ENCODE measurements at places on chromosomes 16 and 17. TPM values are rescaled to one million over a fixed set of nuclear protein-coding genes. Genes with fewer than 3 reads are reported as not detected.

GRCh38 chr17:79006046-79006445 lies 3.5 kb downstream of the CANT1 start:
- DNase-seq: peak; percentile 40

DNA sequence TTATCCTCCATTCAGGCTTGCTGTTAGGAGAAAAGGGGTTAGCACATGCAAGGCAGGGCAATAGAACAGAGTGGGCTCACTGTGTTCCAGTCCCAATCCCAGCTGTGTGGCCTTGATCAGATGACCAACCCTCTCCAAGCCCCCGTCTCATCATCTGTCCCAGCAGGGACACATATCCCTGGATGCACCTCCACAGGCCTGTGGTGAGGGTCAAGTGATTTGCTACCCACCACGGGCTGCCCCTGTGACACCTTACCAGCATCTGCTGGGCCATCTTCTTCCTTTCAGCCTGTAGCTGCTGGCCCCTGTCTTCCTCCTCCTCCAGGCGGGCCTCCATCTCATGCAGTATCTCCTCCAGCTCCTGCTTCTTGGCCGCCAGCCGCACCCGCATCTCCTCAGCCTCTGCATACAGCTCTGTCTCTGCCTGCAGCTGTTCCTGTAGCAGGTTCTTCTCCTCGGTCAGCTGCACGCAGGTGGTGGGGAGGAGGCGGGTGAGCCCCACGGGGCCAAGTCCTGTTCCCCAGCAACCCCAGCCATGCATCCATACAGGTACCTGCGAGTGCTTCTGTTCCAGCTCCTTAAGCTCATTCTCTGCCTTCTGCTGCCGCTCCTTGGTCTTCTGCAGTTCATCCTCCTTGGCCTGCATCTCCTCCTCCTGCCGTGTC lies 91.3 kb downstream of the NDE1 start:
- DNase-seq: no peak

DNA sequence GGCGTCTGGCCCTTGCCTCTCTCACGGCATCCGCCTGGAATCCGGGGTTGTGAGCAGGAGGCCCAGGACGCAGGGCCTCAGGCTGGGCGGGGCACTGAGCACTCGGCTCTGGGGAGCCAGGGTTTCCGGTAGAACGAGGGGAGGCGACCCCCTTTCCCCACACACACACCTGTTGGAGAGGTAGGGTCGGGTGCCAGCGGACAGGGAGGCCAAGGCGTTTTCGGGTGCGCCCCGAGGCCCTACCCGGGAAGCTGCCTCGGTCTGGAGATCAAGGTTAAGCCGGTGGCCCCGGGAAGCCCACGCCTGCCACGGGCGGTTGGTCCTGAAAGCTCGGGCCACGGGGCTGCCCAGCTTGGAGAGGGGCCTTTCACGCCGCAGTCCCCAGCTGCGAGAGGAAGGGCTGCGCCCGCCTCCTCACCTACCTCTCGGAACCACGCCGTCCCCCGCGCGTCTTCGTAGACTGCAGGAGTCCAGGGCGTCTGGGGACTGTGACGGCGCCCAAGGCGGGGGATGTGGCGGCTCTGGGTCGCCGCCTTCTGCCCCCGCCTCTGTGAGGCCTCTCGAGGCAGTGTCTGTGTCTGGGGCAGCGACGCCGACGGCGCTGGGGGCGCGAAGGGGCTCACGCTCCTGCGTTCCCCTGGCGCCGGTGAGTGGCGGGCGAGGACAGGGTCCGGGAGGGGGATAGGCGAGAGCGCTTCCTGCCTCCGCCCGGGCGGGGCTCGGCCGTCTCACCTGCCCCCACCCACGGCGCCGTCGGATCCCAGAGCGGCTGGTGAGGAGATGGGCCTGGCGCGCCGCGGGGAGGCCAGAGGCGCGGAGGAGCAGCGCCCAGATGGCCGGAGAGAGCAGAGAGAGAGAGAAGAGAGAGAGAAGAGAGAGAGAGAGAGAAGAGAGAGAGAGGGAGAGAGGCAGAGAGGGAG lies 20.3 kb upstream of the HOXB9 start:
- DNase-seq: peak; percentile 81

- no peak for DNase-seq
Measured at GRCh38 chr16:89721546-89722391, 432 bp downstream of the ZNF276 start.

DNA sequence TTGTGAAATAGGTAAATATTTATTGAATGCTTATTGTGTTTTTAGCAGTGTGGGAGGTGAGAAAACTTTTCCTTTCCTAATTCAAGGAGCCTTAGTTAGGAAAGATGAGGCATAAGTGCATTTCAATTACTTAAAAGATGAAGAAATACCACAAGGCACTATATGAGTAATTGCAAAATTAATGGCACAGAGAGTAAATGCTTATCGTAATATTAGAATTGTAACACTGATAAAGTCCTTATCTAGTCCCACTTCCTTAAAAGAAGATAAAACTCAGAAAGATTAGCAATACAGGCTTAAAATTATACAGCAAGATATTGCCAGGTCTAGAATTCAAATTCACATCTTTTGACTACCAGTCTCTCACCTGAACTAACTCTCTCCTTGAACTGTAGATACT lies 232.6 kb upstream of the TBX2 start:
- no peak for DNase-seq

FKBP10 gene
- 291 TPM for total RNA-seq

ZNF629 gene
- total RNA-seq: 31.8 TPM

GRCh38 chr16:18834864-18835263 lies 33.5 kb upstream of the ARL6IP1 start:
- DNase-seq: no peak

DNA sequence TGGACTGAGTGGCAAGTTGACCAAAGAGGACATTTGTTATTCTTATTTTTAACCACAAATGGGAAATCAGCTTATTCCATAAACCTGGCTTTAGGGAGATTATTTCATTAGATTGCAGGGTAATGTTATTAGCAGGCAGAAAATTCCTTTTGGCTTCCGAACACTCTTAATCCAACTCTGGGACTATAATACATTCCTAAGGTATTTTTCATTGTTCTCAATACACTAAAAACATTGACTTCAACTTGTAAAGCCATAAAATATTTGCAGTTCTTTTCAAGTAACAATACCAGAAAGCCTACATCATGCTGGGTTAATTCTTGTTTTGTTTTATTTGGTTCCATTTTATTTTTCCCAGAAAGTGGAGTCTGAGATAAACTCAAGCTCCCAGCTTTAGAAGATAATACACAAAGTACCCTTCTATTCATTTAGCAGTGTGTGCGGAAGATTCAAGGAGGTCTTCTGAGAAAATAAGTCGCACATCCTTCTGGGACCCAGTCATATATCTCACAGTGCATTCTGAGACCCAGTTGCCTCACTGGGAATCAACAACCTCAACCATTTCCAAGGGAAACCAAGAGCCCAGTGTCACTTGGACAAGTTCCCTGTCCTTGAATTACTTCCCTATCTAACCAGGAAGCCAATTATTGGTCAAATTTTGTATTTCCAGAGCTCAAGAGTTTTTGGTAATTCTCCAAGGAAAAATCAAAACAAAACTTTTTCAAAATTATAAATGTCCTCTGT lies 389.6 kb upstream of the DYNLRB2 start:
- no peak for DNase-seq

GRCh38 chr16:72590151-72590937 lies 418.4 kb upstream of the PMFBP1 start:
- DNase-seq: no peak

DNA sequence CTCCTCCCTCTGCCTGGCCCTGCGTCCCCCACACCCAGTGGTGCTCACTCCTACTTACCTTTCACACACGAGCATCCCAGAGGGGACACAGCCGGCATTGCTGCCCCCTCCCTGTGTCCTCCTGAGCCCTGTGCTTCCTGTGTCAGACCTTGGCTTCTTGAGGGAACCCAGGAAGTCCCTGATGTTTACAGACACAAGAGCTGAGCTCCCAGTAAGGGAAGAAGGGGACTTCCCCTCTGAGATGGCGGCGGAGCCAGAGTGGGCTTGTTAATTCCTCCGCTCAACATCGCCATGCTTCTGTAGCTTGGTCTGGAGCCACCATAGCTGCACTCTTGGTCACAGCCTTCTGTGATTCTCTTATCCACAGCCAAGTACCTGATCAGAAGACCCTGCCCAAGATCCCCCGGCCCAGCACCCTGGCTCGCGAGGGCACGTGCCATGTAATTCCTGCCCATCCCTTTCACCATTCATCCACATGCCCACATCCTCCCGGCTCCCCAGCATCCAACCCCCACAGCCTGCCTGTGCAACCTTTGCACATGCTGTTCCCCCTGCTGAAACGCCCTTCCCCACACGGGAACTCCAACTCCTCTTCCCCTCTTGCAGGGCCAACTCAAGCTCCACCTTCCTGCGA lies 127.4 kb upstream of the FOXF1 start:
- no peak for DNase-seq

GRCh38 chr16:5187402-5187952 lies 89.9 kb upstream of the EEF2KMT start:
- no peak for DNase-seq

HOXB3 gene
- total RNA-seq: not detected

- no peak for DNase-seq
Measured at GRCh38 chr16:71205482-71206131, 24.9 kb downstream of the HYDIN start.

RNU2-1 gene
- 7,320 TPM for total RNA-seq

- no peak for DNase-seq
Measured at GRCh38 chr16:81734632-81735434, 44.3 kb upstream of the PLCG2 start.

DNA sequence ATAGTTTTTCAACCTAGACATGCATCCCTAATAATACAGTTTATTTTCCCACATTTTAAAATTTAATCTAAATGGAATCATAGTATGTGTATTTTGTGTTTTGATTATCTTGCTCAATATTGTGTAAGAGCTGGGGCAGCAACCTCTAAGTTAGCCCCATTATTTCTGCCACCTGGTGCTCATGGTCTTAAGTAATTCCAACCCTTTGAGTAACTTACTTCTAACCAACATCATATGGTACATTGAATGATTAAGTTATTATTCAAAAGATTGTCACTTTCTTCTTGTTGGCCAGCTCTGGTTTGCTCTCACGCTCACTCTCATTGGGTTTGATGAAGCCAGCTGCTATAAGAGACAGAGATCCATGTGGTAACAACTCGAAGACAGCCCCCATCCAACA lies 3.9 kb upstream of the KRTAP4-3 start:
- DNase-seq: no peak

DNA sequence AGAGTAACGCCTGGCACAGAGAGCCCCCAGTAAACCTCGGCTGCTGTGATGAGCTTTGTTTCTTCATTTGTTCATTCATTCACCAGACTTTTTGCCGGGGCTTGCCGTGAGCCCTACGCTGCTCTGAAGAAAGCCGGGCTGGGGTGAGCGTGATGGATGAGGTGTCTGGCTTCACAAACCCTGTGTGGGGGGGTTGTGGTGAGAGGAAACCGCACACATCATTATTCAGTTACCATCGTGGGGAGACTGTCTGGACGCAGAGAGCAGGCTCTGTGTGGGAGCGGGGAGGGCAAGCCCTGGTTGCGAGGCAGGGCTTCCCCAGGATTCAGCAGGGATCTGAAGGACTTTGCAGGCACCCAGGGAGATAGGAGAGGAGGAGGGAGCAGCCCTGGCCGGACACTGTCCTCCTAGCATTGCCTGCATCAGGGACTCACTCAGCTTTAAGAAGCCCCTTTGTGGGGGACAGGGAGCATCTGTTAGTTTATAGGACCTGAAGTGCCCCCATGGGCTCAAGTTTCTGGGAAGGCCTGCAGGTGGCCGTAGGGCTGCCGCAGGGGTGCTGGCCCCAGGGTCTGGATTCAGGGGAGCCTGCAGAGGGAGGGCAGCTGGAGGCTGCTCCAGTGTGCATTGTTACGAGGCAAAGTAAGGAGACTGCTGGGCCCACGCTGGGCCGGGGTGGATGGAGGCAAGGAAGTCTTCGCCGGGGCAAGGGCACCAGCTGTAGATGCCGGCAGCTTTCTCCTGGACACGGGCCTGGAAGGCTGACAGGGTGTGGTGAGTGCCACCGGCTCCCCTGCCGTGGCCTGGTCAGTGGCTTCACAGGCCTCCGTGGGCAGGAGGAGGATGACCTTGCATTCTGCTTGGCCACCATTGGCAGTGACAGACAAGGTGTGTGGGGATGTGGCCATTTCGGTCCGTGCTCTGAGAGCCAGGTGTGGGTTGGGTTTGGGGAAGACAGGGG lies 334.5 kb downstream of the SEC14L1 start:
- DNase-seq: no peak

- DNase-seq: peak; percentile 99
Measured at GRCh38 chr16:57775661-57776469, 26.4 kb downstream of the KIFC3 start.

DHODH gene
- total RNA-seq: 15.5 TPM

DNA sequence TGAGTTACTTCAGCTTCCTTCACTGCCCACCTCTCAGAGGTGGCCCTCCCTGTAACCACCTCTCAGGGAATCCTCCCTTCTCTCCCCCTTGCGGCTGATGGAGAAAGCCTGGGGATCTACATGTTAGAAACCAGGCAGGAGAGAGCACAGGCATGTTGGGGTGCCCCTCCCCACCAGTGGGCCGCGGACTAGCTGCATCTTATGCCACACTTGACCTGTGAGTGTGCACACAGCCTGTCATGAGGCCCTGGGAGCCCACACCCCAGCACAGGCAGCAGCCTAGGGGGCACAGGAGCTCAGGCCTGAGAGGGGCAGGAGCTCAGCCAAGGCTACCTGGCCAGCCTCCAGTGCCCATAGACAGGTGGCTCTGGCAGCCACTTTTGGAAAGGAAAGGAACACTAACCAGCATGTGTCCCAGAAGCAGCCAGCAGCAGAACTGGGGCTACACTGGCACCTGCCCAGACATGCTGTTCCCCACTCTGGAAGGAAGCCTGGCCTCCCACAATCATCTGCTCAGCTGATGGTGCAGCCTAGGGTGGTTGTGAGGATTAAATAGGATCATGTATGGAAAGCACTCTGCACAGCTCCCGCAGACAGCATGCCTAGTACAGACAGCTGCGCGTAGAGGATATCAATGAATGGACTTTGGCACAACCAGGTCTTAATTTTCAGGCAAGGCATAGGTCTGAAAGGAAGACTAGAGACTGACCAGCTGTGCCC lies 60.5 kb downstream of the TMEM132E start:
- no peak for DNase-seq

- no peak for DNase-seq
Measured at GRCh38 chr16:79253100-79253631, 347.4 kb downstream of the MAF start.

GRAPL gene
- 0.53 TPM for total RNA-seq

- no peak for DNase-seq
Measured at GRCh38 chr17:74552037-74552436, 6.1 kb upstream of the CD300C start.

- peak; percentile 36 for DNase-seq
Measured at GRCh38 chr17:77723909-77724875, 234.3 kb upstream of the TNRC6C start.

SCARF1 gene
- 0.68 TPM for total RNA-seq

- DNase-seq: no peak
Measured at GRCh38 chr17:78680436-78680835, 101.6 kb downstream of the CYTH1 start.
